ENCODE measurements at places on chromosomes 7 and 10. TPM values are rescaled to one million over a fixed set of nuclear protein-coding genes. Genes with fewer than 3 reads are reported as not detected.

ZNF783 gene
- 10.3 TPM for polyA plus RNA-seq

PCDH15 gene
- 7.8 TPM for polyA plus RNA-seq

DNA sequence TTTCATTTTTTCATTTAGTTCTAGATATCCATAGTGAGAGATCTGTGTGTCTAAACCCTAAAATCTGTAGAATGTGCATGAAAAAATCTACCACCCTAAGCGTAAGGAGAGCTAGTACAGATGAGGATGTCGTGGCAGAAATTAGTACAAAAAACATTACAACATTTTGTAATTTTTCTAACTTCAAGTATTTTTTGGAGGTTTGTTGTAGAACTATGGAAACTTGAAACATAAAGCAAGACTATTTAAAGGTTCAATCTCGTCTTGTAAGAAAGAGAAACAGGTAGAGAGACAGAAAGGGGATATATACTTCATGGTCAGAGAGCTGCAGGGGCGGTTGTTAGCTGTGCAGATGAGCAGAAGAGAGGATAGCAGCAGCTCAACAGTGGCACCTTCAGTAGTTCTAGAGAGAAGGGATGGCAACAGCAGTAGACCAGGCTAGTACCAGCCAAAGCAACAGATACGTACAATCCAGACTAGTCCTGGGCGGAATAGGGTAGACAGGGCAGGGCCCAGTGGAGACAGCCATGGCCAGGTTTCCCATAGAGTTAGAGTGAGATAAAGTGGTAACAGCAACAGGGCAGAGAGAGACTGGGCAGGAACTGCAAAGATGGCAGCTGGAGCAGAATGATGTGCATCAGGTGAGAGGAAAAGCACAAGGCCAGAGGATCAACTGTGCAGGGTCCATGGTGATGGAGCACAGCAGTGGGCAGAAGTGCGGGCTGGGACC, 145.2 kb downstream of the FRMD4A start:
- no peak for DNase-seq

GRCh38 chr7:145511004-145511403, 605.6 kb upstream of the CNTNAP2 start:
- no peak for DNase-seq
